Bone marrow (tissue), 2 donors: ENCODE measurements at places on chromosomes 1 and 21.
A peak's percentile ranks its signal among the peaks of the same experiment; 100 is the strongest.

- DNase-seq, result no peak
Observed at GRCh38 chr21:37200641-37201480, 66.3 kb downstream of the VPS26C start.

DNA sequence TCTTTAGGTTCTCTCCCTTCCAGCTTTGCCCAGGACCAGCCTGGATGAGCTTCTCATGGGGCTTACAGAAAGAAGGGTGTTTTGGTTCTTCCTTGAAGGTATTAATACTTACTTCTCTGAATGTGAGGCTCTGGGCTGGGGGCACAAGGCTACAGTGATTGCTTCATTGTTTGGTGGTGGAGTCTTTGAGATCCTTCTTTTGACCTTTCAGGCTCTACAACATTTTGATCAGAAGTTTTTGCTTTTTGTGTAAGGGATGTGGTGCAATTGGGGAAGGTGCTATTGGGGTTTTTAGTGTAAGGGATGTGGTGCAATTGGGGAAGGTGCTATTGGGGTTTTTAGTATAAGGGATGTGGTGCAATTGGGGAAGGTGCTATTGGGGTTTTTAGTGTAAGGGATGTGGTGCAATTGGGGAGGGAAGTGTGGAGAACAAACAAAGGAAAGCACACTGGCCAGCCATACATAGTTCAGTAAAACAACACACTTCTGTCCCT lies 103.6 kb upstream of the IVNS1ABP start:
- DNase-seq, result no peak

DNA sequence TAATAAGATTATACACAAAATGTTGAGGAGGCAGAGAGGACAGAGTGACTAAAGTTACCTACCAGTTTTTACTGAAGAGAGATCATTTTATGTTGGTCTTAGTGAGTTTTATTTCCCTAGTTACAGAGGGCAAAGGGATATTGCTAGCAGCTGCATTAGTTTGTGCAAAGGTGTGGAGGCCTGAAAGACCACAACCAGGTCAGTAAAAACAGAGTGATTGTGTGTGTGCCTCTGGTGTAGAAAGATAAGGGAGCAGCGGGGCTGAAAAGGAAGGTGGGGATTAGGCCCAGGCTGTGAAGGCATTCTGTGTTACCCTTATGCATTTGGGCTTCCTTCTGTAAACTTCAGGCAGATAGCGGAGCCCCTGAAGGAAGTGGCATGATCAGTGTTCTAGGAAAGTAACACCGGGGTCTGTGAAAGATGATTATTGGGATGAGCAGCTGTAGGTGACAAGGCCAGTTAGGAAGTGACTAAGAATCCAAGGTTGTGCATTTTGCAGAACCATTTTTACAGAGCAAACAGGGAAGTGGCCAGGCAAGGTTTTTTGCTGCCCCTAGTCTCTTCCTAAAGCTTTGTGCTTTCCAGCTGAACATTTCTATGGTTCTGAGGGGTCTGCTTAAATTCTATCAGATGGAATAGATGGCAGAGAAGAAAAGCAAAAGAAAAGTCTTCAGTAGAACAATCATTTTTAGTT lies 3.7 kb downstream of the GADD45A start:
- peak; percentile 85 for DNase-seq

- DNase-seq, result no peak
Observed at GRCh38 chr21:36636016-36636415, 62.9 kb upstream of the SIM2 start.

- DNase-seq, result no peak
Observed at GRCh38 chr1:201826830-201827229, 2.1 kb upstream of the IPO9 start.

- no peak for DNase-seq
Observed at GRCh38 chr1:85502625-85503083, 37.7 kb upstream of the DDAH1 start.

DNA sequence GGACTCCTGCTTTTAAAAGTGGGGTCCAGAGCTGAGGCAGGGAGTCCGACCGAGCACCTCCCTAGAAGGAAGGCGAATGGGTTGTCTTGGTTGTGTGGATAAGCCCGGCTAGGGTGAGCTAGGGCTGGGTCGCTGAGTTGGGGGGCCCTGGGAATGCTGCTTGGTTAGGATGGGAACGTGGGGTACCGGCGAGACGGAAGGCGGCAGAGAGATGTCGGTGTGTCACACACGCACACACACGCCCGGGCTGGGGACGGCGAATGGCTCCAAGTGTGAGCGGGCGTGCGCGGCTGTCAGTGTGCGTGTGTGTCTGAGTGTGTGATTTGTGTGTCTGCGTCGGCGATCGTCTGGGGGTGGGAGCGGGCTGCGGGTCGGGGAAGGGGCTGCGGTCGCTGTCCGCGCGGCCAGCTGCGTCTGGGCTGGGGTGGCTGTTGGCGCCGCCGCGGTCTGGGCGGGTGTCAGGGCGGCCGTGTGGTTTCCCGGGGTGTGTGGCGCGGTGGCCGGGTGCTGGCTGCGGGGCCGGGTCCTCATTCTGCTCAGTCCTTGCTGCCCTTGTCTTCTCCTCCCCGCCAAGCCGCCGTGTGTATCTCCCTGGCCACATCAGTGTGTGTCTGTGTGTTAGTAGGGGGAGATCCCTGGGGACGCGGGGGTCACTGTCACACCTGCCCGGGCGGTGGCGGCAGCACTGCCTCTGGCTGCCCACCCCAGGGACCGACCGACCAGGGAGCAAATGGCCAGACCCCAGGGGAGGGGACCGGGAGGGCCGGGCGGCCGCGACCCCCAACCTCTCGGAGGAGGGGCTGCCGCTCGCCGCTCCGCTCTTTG lies 1.1 kb downstream of the EFNA3 start:
- no peak for DNase-seq

- no peak for DNase-seq
Observed at GRCh38 chr1:227776331-227776771, 39.1 kb upstream of the PRSS38 start.

GRCh38 chr1:180974236-180974635 lies 48.4 kb downstream of the STX6 start:
- DNase-seq, result no peak

- no peak for DNase-seq
Observed at GRCh38 chr21:33647587-33647986, 5.3 kb downstream of the ITSN1 start.

DNA sequence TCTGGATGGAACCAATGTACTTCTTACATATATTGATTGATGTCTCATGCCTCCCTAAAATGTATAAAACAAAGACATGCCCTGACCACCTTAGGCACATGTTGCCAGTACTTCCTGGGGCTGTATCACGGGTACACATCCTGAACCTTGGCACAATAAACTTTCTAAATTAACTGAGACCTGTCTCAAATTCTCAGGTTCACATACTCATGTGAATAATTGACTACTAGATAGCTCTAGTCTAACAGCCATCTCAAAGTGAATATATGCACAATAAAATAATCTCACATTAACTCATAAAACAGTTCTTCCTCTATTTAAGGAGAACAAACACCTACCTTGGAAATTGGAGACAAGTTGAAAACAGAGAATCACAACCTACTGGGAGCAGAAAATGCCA lies 5.6 kb downstream of the DNAI4 start:
- no peak for DNase-seq

GRCh38 chr1:247104965-247105364 lies 809 bp upstream of the ZNF669 start:
- no peak for DNase-seq

GRCh38 chr21:39073717-39074116 lies 109.5 kb downstream of the PSMG1 start:
- no peak for DNase-seq

GRCh38 chr1:27122652-27123051 lies 32.3 kb downstream of the SLC9A1 start:
- no peak for DNase-seq

GRCh38 chr1:19504796-19505692 lies 19.7 kb upstream of the CAPZB start:
- DNase-seq, result no peak

DNA sequence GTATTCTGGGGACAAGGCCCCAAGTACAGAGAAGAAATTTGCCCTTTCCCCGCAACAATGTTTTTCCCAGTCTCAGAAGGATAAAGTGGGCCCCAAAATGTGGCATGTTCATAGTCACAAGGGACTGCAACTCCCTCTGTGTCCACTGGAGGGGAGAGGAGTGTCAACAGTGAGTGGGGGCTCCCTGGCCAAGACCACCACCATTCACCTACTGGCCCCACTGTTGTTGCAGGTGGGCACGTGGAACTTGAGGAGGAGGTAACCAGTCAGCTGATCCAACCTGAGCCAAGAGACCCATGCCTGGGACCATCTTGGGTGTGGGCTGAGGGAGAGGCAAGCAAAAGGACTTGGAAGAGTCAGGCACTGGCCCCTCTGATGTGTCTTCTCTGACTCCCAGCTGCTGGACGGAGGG lies 777 bp downstream of the NUDT17 start:
- peak; percentile 43 for DNase-seq

DNA sequence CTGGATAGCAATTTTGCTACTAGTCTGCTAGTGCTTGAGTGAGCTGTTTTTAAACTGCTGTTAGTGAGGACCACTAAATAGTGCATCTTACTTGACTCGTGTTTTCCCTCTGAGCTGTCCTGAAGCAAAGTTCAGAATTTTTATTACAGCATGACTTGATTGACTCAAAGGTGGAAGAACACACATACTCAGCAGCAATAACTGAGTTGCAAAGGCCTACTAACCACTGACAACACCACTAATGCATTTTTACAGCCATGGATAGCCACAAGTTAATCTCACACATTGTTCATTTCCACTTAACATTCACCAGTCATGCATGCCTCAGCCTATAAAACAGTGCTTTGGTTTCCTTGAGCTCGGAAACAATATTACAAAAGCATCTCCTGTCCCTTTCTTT lies 148.7 kb downstream of the RUNX1 start:
- DNase-seq, result no peak

DNA sequence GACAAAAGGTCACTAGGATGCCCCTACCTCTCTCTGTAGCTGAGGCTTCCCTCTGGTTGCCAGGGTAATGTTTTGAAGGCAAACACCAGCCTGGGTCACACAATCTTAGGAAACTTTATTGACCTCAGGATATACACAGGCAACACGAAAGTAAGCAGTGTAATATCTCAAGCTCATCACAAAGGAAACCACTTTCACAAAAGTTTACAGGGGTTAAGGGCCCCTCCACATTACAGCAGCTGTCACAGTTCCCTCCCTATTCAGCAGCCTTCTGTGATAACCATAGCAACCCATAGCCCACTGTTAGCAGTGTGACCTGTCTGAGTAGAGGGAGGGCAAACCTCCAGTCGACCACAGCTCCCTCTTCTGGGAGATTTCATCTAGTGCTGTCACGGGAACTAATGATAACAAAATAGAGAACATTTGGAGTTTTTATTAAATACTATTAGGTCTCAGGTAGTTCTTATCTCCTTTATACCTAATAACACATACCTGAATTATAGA lies 149.8 kb downstream of the PTPRC start:
- peak; percentile 74 for DNase-seq

DNA sequence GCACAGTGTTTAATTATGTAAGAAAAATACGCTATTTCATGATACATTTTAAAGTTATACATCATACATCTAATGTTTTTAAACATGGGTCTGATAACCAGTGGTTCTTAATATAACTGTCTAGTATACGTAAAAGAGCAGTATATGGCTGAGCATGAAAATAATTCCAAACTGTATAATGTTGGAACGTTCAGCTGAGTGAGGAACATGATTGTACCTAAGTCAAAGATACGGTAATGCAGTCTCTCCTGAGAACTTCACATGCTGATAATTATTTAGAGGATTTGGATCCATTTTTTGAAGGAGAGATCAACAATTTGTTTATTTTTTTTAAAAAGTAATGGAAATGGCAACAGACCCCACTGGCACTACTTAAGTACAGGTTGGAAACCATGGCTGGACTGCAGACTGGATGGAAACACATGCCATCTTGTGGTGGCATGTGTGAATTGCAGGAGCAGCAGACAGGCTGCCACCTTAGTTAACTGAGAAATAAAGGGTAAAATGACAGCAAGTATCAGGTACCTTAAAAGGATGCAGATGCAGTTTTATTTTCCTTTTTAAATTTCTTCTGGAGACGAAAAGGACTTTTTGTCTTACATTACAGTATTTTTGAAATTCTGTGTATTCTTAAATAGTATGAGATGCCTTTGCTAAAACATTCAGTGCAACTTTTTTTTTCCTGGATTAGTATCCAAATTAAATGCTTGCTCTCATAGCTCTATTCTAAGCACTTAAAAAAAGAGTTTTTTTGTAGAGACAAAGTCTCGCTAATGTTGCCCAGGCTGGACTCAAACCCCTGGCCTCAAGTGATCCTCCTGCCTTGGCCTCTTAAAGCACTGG lies 73.8 kb downstream of the MTR start:
- no peak for DNase-seq

GRCh38 chr1:57672346-57673140 lies 248.7 kb upstream of the DAB1 start:
- DNase-seq, result no peak

DNA sequence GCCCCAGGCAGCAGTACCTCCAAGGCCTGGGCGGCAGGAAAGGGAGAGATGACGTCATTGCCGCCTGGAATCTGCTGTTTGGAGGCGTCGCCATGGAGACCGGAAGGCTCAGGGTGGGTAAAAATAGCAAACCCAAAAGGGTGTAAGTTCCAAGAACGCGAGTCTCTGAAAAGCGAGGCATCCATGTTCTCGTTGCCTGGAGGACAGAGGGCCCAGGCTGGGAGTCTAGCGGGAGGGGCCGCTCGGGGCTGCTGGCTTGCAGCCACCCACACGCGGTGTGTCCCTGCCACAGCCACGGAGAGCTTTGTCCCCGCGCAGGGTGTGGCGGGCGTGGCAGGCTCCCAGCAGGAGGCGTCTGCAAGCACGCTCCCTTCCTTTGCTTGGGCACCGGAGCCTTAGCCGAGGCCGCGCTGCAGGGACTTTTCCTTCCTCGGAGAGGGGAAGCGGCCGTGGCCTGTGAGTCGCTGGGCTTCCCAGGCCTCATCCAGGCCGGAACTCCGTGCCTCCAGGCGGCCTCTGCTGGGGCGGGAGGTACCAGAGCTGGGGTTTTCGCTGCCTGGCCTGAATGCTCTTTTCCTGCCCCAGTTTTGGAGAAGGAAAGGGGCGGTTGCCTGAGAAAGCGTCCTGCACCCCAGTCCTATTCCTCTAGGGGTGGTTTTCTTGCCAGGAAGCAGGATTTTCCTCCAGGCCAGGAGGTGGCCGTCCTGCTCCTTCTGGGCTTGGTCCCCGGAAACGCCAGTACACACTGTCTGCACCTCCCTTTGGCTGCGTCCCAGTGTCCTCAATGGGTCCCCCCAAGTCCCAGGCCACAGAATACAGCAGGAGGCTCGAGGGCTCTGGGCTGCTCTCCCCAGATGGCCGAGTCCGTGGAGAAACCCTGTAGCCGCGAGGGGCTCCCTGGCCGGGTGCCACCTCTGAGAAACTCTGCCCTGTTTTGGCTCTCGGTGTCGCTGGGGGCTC lies 15.3 kb upstream of the SKI start:
- peak; percentile 78 for DNase-seq

GRCh38 chr1:225595974-225596551 lies 56.9 kb downstream of the ENAH start:
- DNase-seq, result no peak

DNA sequence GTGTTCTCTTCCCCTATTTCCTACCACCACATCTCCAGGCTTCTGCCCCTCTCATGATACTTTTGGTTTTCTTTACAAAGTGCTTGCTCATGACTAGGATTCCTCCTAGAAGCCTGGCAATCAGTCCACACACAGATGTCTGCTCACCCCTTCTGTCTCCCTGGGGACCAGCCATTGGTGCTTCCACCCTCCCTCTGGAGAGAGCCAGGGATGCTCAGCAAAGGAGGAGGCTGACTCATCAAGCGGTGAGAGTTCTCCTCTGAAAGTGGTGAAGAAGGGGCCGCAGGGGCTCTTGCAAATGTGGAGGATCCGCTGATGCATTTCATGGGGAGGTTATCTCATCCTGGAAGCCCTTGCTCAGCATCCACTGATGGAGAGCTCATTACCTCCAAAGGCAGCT lies 14.5 kb downstream of the NT5C1A start:
- no peak for DNase-seq
